ENCODE measurements at places on chromosomes 13 and 19.
A peak's percentile ranks its signal among the peaks of the same experiment; 100 is the strongest.

GRCh38 chr13:73967397-73968165 lies 166.6 kb downstream of the KLF12 start:
- no peak for DNase-seq

- no peak for DNase-seq
Observed at GRCh38 chr13:46554951-46555350, 2.0 kb downstream of the LRCH1 start.

DNA sequence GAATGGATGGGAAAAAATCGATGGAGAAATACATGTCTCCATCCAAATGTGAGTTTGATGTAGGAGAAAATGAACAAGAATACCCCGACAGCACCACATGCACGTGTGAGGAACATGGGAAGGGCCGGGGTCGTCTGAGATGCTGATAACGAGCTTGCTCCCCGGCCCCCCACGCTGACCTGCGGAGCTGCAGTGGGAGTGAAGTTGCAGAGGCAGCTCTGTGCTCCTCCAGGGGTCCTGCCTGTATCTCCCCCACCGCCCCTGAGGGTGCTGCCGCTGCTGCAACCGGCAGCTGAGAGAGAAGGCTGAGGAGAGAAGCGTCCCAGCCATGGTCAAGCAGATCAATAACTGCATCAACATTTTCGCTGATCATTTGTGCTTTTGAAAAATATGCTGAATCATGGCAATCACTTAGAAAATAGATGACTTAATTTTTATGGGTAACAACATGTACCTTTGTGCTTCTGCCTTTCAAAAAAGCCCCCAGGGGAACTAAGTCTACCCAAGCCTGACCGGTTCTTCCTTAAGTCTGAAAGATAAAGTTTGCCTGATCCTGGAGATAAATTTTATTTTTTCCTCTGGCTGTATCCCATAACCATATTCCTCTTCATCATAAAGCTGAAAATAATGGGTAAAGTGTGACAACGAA lies 18.2 kb upstream of the NAXD start:
- no peak for DNase-seq

- no peak for DNase-seq
Observed at GRCh38 chr13:53301449-53301848, 272.8 kb downstream of the OLFM4 start.

GRCh38 chr19:10760273-10760944 lies 42.5 kb downstream of the DNM2 start:
- peak; percentile 55 for DNase-seq

- DNase-seq, result peak; percentile 32
Observed at GRCh38 chr13:20136781-20137703, 23.8 kb downstream of the GJA3 start.

DNA sequence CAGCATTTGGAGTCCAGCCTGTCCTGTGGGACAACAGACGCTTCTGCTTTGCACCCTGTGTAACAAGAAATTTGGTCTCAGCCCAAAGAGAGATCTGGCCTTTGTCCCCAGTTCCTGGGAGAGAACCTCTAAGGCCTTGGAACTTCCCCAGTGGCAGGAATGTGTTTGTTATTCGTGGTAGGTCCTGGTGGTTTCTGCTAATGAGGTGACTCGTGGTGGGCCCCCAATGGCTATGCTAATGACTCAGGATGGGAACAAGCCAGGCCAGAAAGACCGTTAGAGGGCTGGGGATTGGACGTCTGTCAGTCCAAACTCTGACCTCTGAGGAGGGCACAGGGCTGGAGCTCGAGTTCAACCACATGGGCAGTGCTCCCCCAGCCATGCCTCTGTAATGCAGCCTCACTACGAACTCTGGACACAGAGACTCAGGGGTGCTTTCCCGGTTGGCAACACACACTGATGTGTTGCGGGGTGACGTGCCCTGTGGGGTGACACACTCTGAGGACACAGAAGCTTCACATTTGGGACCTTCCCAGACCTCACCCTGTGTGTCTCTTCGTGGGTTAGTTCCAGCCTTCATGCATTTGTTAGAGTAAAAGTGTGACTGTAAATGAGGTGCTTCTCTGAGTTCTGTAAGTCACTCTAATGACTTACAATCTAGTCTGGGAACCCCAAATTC lies 38.9 kb downstream of the TEX29 start:
- DNase-seq, result no peak

DNA sequence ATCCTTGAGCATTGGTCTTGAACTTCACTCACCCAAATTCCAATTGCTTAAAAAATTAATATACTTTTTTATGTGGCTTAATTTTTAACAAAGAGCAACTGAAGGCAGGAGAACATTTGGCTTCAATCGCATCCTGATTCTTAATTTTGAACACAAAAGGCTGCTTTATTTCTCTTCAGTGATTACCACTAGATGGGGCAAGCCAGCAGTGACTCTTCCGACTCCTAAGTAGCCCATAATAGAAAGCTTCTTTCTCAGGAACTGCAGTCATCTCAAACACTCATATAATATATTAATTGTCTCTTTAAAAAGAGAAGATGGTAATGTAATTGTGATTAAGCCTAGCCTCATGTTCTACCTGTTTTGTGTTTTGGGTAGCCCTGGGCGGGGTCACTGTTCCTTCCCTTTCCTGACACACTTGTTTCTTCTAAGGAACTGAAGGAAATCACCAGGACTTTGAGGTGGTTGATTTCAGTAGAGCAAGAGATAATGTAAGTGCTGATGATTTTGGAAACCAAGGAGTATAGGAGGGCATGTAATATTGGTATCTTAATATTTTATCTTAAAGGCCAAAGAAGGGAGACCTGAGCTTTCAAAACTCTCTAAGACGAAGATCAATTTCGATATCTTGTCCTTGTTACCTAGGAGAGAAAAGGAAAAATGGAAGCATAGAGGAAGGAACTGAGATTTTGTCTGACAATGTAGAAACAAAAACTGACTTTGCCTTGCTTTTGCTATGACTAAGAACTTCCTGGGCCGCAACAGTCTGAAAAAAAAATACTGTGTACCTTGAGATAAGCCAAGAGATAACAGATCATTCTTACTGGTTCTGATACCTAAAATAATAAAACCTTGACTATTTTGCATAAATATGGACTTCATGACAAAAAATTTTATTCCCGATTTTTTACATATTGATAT lies 73.1 kb downstream of the TNFSF13B start:
- DNase-seq, result no peak

DNA sequence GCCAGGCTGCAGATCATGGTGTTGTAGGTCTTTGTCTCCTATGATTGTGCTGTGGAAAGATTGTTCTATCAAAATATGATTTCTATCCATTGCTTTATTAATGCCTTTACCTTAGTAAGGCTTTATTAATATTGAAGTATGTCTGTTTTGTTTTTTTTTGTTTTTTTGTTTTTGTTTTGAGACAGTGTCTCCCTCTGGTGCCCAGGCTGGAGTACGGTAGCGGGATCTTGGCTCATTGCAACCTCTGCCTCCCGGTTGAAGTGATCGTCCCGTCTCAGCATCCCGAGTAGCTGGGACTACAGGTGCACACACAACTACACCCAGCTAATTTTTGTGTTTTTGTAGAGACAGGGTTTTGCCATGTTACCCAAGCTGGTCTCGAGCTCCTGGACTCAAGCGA lies 7.7 kb downstream of the IRGC start:
- DNase-seq, result no peak

DNA sequence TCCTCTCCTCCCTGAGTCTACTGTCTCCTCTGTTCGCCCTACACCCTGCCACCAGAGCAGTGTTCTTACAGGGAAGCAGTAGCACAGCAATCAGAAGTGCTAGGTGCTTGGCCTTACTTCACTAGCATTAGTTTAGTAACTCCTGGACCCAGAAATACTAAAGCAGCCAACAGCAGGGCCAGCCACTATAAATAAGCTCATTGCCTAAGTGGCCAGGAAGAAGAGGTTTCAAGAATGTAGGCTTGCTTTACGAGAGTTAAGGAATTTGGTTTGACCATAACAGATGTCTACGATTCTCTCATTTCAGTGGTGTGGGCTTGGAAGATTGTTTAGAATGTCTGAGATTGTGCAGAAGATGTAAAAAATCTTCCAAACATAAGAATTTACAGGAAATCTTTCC lies 103.3 kb downstream of the ZAR1L start:
- DNase-seq, result no peak

GRCh38 chr13:33194820-33195692 lies 90.5 kb downstream of the STARD13 start:
- DNase-seq, result no peak

DNA sequence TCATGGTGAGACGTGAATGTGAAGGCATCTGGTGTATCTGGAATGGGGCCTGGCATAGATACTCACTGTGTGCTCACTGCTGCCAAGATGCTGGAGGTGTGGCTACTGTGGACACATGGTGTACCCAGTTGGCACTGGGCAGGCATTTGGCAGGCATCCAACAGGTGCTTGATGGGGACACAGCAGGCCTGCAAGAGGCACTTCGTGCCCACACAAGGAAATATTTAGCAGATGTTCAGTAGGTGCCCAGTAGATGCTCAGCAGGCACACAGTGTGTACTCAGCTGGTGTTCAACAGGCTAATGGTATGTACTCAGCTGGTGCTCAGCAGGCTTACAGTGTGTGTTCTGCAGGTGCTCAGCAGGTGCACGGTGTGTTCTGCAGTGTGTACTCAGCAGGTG lies 14.2 kb downstream of the CRTC1 start:
- no peak for DNase-seq

GRCh38 chr19:16627193-16627927 lies 644 bp downstream of the MED26 start:
- peak; percentile 15 for DNase-seq

- DNase-seq, result no peak
Observed at GRCh38 chr19:8242211-8242821, 33.1 kb downstream of the CERS4 start.

DNA sequence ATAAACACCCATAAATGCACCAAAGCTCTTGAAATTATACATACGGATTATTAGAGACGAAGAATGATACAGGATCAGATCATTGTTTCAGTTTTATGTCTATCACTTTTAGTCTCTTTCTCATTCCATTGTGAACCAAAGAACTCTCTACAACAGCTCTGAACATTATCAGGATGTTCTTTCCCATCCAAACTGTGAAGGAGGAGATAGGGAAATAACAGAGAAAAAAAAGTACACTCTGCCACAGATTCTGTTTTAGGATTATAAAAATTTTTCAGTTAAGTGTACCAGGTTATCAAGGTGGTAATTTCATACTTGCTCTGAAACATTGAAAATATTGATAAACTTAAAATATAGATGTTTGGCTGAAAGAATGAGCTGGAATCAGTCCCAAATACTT lies 270.9 kb downstream of the MZT1 start:
- DNase-seq, result no peak

DNA sequence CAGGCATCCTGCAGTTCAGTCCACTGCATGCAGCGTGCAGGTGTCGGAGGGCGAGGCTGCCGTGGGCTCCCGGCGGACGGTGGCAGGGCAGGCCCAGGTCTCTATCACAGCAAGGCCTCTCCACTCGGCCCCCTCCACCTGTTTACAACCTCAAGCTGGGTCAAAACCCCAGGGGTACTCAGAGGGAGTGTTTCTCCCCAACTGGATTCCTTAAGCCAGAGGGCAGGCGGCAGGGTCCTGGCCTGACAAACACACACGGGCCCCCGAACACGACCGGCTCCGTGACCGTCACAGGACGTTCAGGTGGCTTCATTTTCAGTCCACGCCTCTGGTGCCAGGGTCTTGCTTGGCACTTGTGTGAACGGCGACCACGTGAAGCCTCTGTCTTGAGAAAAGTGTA lies 23.5 kb downstream of the RASA3 start:
- DNase-seq, result no peak

- DNase-seq, result no peak
Observed at GRCh38 chr13:95087746-95088305, 213.4 kb downstream of the ABCC4 start.

- DNase-seq, result no peak
Observed at GRCh38 chr19:3538965-3539755, at the start of gene TEKTIP1. TEKTIP1 (plus strand) TSS chr19:3539174; CDS start chr19:3539178, 4 bp downstream.

DNA sequence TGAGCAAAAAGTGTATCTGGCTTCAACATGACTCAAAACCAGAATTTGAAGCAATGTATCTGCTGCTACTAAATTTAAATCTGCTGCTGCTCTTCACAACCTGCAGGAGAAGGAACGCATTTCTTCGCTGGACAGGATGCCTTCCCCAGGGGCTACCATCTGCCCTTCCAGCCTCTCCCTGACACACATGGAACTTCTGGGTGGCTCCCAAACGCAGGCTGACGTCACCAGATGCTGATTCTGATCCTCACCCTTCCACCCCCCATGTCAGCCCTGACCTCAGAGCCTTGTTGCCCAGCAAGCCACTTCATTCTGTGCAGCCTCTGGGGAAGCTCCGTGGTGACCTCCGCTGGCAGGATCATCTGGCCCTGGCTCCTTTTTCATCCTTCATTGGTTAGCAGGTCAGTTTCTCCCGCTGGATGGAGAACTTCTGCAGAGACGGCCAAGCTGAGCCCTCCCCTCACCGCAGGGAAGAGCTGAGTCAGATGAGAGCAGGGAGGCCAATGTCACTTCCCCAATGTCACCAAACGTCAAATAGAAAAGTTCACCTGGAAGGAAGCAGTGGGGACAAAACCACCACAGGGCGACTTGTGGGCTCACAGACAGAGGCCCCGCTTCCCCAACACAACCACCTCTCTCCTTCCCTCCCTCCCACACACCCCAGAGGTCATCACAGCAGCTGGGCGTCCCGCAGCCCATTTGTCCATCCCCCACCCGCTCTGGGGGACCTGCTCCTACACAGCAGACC lies 14.0 kb upstream of the RAB20 start:
- DNase-seq, result no peak

DNA sequence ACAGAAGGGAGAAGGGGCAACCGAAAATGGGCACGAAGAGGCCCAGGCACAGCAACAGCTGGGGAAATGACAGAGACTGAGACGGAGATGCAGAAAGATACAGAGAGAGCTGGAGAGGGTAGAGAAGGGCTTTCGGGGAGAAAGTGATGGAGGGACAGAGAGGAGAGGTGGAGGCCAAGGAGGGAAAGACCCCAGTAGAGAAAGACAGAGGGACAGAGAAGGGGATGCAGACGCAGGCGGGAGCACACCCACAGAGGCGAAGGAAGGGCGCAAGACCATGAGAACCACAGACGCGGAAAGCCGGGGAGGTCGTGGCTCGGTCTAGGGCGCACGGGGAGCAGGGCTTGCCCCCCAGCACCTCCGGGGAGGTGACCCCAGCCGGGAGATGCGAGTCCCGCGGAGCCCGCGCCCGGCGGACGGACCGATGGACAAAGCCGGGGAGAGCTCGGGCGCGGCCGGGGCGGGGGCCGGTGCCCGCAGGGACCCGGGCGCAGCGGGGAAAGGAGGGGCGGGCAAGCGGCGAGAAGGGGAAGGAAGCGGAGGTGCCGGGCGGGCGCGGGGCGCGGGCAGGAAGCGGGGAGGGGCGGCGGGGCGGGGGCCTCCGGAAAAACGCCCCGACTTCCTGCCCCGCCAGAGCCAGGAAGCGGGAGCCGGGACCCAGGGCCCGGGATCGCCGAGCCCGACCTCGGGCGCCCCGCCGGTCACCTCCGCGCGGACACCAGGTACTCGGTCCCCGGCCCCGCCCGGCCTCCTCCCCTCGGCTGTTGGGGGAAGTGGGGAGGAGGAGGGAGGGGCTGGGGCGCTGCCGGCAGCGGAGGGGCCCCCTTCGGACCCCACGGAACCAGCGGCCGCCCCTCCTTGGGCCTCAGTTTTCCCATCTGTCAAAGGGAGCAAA lies at the start of gene ARHGEF1:
Gene ARHGEF1 (plus strand): TSS at position 617 of the 895 bp plus-strand sequence. CDS start 4,899 bp downstream, outside the sequence.
- DNase-seq, result peak; percentile 57
